NCI-H524 (cell line): ENCODE measurements at places on chromosomes 11 and 22.

DNA sequence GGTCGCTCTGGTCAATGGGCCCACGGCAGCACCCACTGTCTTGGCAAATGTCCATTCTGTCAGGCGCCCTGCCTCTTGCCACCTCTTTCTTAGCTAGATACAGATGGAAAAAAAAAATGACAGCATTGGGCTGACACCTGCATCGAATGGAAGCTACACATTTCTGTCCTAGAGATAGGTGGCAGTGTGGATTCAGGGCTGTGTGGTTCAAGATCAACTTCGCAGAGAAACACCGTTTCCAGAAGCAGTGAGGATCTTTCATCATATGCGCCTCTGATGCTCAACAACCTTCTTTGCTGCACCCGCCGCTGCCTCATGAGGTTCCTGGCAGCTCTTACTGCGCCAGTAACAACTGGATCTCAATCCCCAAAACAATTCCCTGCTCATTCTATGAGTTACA is 236.3 kb downstream of the KIRREL3 start:
- DNase-seq: no peak

GRCh38 chr11:81005595-81005994 is 1564.8 kb upstream of the TENM4 start:
- no peak for DNase-seq

- no peak for DNase-seq
These were observed 174.1 kb downstream of the INSC start for GRCh38 chr11:15288863-15289262.

DNA sequence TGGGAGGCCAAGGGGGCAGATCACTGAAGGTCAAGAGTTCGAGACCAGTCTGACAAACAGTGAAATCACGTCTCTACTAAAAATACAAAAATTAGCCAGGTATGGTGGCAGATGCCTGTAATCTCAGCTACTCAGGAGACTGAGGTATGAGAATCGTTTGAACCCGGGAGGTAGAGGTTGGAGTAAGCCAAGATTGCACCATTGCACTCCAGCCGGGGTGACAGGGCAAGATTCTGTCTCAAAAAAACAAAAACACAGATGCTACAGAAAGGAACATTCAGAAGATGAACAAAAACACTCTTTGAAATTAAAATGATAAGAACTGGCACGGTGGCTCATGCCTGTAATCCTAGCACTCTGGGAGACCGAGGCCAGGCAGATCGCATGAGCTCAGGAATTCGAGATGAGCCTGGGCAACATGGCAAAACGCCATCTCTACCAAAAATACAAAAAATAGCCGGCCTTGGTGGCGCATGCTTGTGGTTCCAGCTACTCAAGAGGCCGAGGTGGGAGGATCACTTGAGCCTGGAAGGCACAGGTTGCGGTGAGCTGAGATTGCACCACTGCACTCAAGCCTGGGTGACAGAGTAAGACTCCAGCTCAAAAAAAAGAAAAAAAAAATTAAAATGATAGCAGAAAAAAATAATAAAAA is 8.5 kb downstream of the RAB6A start:
- DNase-seq: no peak

GRCh38 chr11:18115360-18116127 is 9.7 kb upstream of the SAAL1 start:
- DNase-seq: peak; percentile 78

DNA sequence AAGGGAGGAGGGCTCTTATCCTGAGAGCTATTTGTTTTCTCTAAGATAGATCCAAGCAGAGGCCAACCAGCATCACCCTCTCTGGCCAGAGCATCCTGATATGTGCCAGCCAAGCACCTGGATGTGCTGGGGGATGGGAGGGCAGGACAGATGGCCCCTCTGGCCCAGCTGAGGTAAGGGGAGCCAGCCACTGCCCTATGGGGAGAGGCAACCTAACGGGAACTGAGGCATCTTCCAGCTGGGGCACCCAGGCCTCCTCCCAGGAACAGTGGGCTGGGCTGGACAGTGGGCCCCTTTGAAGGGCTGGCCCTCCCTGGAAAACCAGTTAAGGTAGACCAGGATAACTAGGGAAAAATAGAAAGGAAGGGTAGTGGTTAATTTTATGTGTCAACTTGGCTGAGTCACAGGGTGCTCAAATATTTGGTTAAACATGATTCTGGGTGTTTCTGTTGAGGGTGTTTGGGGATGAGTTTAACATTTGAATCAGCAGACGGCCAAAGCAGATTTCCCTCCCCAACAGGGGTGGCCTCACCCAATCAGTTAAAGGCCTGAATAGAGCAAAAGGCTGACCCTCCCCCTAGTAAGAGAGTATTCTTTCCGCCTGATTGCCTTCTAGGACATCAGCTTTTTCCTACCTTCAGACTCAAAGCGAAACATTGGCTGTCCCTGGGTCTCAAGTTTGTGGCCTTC is 595.1 kb downstream of the BUD13 start:
- DNase-seq: no peak

- no peak for DNase-seq
These were observed 53.2 kb downstream of the MN1 start for GRCh38 chr22:27748349-27748748.

DNA sequence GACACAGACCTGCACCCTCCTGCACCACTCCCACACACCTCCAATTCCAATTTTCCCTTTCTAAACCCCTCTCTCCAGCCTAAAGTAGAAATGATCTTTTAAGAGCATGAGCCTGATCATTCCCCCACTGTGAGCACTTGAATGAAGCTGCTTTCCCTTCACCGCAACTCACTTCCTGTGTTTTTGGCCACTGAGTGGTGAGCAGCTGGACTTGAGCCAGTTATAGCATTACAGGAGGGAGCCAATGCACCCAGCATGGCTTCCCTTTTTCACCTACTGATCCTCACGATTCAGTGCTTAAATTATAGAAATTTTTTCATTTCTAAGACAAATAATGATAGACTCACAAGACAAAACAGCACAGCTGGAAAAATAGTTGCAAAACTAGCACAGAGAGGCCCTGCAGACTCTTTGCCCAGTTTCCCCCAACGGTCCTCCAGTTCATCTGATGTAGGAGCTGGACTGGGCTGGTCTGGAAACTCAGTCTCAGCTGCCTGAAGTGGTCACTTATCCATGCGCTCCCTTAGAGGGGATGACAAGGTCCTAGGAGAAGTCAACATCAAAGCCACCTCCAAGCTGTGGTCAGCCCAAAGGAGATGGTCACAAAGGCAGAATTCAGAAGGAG is 9.7 kb upstream of the APOL4 start:
- no peak for DNase-seq

DNA sequence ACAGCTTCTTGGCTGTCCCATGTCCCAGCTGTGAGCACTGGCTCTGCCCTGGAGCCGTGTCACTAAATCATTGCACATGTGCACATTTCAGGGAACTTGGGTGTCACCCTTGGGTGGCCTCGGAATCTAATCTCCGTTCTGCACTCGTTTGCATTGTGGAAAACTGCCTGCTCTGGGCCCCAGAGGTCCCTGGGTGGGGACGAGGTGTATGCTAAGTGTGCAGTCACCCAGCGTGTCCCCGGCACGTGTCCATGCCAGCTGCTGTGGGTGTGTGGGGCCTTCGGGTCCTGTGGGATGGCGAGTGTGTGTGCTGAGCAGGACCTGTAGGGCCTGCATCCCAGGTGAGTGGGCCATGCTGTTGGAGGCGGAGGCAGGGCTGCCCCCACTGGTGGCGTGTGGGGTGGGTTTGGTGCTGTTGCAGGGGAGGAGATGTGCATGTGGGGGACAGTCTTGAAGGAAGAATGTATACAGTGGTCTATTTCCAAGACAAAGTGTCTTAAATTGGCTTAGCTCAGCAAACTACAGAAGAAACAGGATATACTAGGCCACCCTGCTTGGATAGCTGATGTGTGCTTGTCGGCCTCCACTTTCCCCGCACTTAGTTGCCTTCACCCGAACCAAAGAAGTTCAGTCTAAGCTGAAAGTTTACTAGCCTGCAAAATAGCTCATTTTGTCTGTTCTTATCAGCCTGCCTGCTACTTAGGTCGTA is 14.6 kb downstream of the TANGO2 start:
- no peak for DNase-seq

DNA sequence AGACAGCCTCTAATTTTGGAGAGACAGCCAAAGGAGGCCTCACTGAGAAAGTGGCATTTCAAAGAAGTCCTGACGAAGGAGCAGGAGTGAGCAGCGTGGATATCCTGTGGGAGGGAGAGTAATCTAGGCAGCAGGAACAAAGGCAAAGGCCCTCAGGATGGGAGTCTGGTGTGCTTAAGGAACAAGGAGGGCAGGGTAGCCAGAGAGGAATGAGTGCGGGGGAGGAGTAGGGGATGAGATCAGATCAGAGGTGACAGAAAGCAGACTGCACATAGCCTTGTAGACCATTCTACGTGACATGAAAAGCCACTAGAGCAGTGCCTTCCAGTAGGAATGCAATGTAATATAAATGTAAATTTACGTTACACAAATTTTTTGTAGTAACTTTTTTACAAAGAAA is 5.6 kb downstream of the SLC36A4 start:
- DNase-seq: no peak

DNA sequence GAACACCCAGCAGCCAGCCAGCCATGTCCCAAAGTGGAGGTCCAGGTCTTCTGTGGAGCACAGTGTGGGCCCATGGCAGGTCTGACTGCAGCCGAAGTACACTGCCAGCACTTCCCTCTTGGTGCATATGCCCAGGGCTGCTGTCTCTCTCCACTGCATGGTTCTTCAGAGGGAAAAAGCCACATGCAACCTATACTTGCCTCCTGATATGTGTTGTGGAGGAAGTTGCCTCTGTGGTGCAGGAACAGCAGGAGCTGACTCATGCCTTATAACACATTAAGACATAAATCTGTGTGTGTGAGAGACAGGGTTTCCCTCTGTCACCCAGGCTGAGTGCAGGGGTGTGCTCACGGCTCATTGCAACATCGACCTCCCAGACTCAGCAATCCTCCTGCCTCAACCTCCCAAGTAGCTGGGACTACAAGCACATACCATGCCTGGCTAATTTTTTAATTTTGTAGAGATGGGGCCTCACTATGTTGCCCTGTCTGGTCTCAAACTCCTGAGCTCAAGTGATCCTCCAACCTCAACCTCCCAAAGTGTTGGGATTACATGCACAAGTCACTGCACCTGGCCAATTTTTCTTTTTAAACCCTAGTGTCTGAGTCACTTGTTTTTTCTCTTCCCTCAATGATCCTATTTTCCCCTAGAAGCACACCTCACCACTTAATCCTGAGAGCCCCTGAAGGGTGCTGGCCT is 98.8 kb downstream of the MPPED2 start:
- DNase-seq: no peak

DNA sequence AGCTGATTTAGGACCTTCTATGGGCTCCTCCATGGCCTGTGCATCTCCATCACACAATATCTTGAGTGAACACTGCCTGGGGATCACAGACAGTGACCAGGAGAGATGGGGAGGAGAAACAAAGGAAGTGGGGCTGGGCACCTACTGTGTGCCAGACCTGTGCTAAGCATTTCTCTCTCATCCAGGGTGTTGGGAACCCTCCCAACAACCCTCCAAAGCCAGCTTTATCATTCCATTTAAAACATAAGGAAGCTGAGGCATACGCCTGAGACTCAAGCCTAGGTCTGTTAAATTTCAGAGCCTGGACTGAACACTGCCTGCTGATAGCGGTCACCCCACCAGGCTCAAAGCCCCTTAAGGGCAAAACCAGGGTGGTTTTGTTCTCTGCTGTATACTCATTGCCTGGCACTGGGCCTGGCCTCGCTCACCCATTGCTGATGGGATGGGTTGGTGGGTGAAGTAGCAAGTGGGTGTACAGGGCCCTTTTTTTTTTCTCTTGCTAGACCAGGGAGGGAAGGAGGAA is 130.1 kb downstream of the MN1 start:
- DNase-seq: no peak

DNA sequence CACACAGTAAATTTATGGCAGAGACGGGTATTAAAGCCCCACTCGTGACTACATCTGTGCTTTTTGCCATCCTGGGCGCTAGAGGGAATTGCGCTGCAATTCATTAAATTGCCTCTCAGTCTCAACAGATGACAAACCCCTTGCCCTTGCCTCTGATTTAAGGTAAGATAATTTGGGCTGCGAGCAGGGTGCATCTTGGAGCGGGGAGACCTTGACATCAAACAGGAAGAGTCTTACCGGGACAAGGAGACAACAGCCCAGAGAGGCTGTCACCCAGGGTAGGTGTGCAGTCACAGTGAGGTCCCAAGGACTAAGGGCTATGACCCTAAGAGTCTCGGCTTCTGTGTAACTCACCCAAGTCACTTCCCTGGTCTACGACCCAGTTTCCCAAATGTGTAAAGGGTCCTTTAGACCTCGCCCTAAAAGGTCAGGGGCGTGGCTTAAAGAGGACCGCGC is 449 bp upstream of the TOM1 start:
- DNase-seq: peak; percentile 57

- no peak for DNase-seq
These were observed 31.9 kb downstream of the MAML2 start for GRCh38 chr11:96311120-96311568.

- no peak for DNase-seq
These were observed 5.7 kb upstream of the SEPTIN3 start for GRCh38 chr22:41963453-41964111.

DNA sequence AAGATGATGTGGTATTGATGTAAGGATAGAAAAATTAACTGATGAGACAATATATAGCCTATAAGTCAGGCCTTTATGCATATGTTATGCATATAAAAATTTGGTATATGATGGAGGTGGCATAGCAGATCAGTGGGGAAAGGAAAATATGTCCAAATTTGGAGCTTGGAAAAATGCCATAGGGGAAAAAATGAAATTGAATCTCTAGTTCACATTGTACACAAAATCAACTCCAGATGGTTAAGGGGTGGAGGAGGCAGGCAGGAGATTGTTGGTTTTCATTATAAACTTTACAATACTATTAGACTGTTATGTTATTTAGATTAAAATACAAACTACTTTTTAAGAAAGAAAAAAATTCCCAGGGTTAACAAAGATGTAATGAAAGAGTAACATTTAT is 15.1 kb upstream of the CD3E start:
- DNase-seq: no peak

- DNase-seq: no peak
These were observed 28.1 kb downstream of the VSTM5 start for GRCh38 chr11:93822359-93822758.

- DNase-seq: no peak
These were observed 311.3 kb downstream of the C11orf87 start for GRCh38 chr11:109733245-109733644.
